ENCODE measurements at places on chromosomes 3 and 15.

DNA sequence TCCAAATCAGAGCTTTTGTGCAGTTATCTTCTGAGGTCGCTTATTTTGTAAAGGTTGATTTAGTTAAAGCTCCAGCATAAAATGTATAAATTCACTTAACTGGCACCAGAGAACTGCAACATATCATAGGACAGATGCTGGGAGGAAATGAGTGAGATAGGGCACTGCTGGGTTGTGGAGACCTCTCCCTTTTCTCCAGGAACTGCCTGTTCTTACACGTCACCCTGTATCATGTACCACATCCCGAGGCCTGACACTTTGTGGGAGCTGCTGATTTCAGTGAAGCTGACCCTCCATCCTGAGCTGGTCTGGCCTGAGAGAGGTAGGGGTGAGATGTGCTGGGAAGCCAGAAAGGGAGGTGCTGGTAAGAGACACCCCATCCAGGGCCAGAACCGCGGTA, 213.8 kb upstream of the FEZF2 start:
- H3K4me3 ChIP-seq, result no peak overlapping the region
- no peaks in the 10 kb centered on the region for H3K36me3 ChIP-seq
- no peaks in the 10 kb centered on the region for H3K27me3 ChIP-seq

GRCh38 chr3:170961616-170962400, 53.4 kb upstream of the EIF5A2 start:
- H3K27ac ChIP-seq, result no peak overlapping the region
- no peak overlapping the region for H3K4me3 ChIP-seq
- no peaks in the 10 kb centered on the region for H3K27me3 ChIP-seq
- H3K4me1 ChIP-seq, result no peaks in the 10 kb centered on the region
- no peak for DNase-seq
- H3K36me3 ChIP-seq, result no peaks in the 10 kb centered on the region

- peak overlapping the region; percentile 73 for H3K27ac ChIP-seq
- peak overlapping the region; percentile 23 for H3K4me3 ChIP-seq
- no peaks in the 10 kb centered on the region for H3K4me1 ChIP-seq
- DNase-seq, result no peak
- peaks cover 12% of the 10 kb centered on the region for H3K36me3 ChIP-seq
- no peaks in the 10 kb centered on the region for H3K27me3 ChIP-seq
Observed at GRCh38 chr3:48949376-48949717, 30.7 kb downstream of the ARIH2 start.

DNA sequence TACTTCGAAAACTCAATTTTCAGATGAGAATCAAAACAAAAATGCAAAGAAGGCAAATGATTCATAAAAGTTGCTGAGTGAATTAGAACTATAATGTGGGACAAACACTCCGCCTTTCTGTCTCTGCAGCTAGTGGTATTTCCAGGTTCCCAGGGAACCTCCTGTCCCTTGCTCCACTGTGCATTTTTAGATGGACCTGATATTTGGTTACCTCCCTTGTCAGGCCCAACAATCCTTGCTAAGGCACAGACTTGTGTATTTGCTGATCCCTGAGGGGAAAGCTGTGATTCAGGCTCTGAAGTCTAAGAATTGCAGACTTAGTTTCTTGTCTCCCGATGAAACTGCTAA, 162.7 kb downstream of the LPP start:
- H3K36me3 ChIP-seq, result peaks cover 8% of the 10 kb centered on the region
- H3K4me1 ChIP-seq, result peaks cover 33% of the 10 kb centered on the region
- no peaks in the 10 kb centered on the region for H3K27me3 ChIP-seq
- no peak overlapping the region for H3K4me3 ChIP-seq
- H3K27ac ChIP-seq, result no peak overlapping the region
- DNase-seq, result no peak

- H3K36me3 ChIP-seq, result no peaks in the 10 kb centered on the region
- H3K4me1 ChIP-seq, result peaks cover 60% of the 10 kb centered on the region
- peak overlapping the region; percentile 24 for H3K27ac ChIP-seq
- DNase-seq, result no peak
- H3K4me3 ChIP-seq, result no peak overlapping the region
- no peaks in the 10 kb centered on the region for H3K27me3 ChIP-seq
Observed at GRCh38 chr3:64184621-64185020, 40.6 kb downstream of the PRICKLE2 start.

DNA sequence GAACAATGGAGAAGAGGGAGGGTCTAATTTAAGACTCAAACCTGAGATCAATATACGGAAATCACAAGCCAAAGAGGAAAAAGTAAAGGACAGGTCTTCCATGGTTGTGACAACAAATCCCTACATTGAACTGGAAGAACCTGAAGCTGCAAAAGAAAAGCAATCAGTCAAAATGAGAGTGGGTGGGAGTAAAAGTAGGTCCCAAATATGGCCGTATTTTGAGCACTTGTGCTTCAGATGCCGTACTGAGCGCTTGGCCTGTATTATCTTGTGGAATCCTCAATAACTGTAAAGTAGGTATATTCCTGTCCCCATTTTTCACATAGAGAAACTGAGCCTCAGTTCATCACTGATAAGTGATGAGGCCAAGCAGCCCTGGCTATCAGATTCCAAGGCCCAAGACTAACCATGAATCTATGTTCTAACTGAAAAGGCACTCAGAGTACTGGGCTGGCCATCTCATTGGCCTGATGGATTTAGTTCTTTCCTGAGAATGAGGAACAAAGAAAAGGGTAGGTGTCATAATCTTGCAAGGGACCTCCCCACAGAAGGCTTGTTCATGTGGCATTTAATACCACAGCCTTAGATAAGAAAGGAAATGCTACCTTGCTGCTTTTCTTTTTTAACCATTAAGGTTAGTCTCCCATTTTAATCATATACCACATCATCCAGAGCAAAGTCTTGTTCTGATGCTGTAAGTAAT, 52.5 kb downstream of the LRRN1 start:
- no peak overlapping the region for H3K27ac ChIP-seq
- H3K4me3 ChIP-seq, result no peak overlapping the region
- no peaks in the 10 kb centered on the region for H3K27me3 ChIP-seq

GRCh38 chr15:50247819-50248655, 17.5 kb downstream of the HDC start:
- no peak overlapping the region for H3K27ac ChIP-seq
- H3K4me3 ChIP-seq, result no peak overlapping the region
- no peak for DNase-seq
- no peaks in the 10 kb centered on the region for H3K27me3 ChIP-seq
- no peaks in the 10 kb centered on the region for H3K4me1 ChIP-seq

DNA sequence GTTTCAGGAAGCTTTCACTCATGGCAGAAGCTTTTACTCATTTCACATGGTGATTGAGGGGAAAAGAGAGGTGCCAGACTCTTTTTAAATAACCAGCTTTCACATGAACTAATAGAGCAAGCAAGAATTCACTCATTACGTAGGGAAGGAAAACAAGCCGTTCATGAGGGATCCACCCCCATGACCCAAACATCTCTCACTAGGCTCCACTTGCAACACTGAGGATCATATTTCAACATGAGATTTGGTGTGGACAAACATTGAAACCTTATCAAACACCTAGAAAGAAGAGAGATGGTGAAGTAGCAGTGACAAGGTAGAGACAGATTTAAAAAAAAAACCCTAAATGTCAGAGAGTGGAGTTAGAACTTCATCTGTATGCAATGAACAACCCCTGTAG, 408.6 kb upstream of the PDZRN3 start:
- no peaks in the 10 kb centered on the region for H3K27me3 ChIP-seq
- no peak overlapping the region for H3K4me3 ChIP-seq
- no peak overlapping the region for H3K27ac ChIP-seq
- no peaks in the 10 kb centered on the region for H3K36me3 ChIP-seq
- DNase-seq, result no peak

DNA sequence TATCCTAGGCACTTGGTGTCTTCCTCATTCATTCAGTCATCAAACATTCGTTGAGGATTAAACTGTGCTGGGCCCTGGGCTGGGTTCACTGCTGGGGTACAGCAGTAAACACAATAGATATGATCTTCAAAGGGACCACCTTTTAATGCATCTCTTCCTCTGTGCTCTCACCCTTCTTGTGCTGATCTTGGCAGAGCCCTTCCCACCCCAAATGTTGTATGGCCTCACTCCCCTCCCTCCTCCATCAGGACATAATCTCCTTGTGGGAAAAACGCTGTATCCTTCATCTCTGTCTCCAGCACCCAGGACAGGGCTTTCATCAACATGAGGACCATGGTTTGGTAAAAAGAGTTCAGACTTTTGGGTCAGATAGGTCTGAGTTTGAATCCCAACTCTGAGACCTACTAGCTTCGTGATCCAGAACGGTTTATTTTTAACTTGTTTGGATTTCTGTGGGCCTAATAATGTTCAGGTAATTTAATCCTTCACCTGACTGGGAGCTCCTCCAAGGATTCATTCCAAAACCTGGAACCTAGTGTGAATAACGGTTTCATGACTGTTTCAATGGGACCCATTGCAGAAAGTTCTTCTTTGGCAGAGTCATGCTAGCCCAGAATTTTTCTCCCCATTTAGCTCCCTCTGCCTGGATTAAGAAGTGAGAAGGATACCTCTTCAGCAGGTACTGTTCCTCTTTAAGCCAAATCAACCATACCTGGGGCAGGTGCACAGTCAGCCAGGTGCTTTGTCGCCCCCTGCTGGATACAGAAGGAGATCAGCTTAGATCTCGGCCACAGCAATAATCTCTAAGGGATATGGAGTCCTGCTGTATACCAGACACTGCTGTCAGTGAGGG, 5.2 kb upstream of the WNT7A start:
- H3K36me3 ChIP-seq, result no peaks in the 10 kb centered on the region
- DNase-seq, result peak; percentile 46
- H3K27ac ChIP-seq, result no peak overlapping the region
- no peak overlapping the region for H3K4me3 ChIP-seq

GRCh38 chr15:90043530-90044010, 42.4 kb downstream of the ZNF710 start:
- no peaks in the 10 kb centered on the region for H3K36me3 ChIP-seq
- no peaks in the 10 kb centered on the region for H3K4me1 ChIP-seq
- DNase-seq, result no peak
- no peaks in the 10 kb centered on the region for H3K27me3 ChIP-seq

DNA sequence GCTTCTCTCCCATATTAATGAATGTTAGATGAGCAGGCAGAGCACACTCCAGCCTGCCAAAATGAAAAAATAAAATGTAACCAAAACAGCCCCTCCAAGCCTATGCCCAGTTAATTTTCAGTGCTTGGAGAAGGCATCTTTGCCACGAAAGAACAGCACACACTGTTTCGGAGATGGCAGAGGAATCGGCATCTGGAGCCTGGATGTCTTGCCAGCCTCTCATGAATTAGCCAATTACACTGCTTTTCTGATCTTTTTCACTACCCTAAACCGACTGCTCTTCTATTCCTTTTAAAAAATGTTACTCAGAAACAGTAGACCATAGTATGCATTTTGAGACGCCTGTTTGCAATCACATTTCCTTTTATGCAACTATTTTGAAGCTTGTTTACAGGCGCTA, 249.6 kb downstream of the TLE3 start:
- no peaks in the 10 kb centered on the region for H3K27me3 ChIP-seq
- no peak for DNase-seq
- H3K36me3 ChIP-seq, result no peaks in the 10 kb centered on the region
- H3K4me1 ChIP-seq, result no peaks in the 10 kb centered on the region

- peak overlapping the region; percentile 38 for H3K4me3 ChIP-seq
- H3K27ac ChIP-seq, result no peak overlapping the region
- DNase-seq, result no peak
- H3K27me3 ChIP-seq, result no peaks in the 10 kb centered on the region
Observed at GRCh38 chr15:100131321-100132224, 210.2 kb downstream of the ADAMTS17 start.

DNA sequence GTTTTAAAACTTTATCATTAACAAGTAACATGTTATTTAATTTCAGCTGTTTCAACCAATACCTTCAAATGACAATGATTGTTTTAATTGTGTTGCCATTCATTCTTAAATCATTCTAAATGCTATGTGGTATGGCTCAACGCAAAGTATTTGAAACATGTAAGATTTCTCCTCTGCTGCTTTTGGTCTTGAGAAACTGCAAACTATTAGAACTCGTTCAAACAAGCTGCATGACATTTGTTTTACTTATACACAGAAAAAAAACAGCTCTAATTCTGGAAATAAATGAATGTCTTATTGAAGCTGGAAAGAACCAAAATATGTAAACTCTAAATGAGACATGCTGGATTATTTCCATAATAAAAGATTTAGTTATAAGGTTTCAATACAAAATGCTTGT, 29.3 kb downstream of the FBN1 start:
- H3K4me1 ChIP-seq, result no peaks in the 10 kb centered on the region
- H3K27me3 ChIP-seq, result no peaks in the 10 kb centered on the region
- H3K36me3 ChIP-seq, result peaks cover 13% of the 10 kb centered on the region
- H3K4me3 ChIP-seq, result no peak overlapping the region
- DNase-seq, result no peak

- no peaks in the 10 kb centered on the region for H3K27me3 ChIP-seq
- H3K27ac ChIP-seq, result no peak overlapping the region
- H3K4me3 ChIP-seq, result no peak overlapping the region
- no peak for DNase-seq
Observed at GRCh38 chr3:16944356-16944755, 59.6 kb downstream of the PLCL2 start.

DNA sequence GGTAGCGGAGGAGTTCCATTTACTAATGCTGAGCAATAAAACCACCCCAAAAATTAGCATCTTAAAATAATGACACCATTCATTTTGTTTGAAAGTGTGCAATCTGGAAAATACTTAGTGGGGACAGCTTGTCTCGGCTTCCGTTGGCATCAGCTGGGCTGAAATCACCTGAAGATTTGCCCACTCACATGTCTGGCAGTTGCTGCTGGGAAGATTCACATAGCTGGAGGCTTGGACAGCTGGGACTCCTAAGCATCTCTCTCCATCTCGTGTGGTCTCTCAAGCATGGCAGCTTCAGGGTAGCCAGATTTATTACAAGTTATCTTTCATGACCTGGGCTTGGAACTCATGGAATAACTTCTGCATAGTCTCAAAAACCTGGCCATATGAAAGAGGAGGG, 38.4 kb upstream of the BFSP2 start:
- H3K36me3 ChIP-seq, result no peaks in the 10 kb centered on the region
- H3K27ac ChIP-seq, result no peak overlapping the region
- no peaks in the 10 kb centered on the region for H3K4me1 ChIP-seq

GRCh38 chr15:100890850-100891249, 11.2 kb downstream of the ALDH1A3 start:
- no peaks in the 10 kb centered on the region for H3K36me3 ChIP-seq
- H3K4me1 ChIP-seq, result no peaks in the 10 kb centered on the region
- no peak overlapping the region for H3K4me3 ChIP-seq
